ENCODE measurements at places on chromosomes 1 and 21.

- DNase-seq, result no peak
Measured at GRCh38 chr1:201463071-201463552, 5.9 kb downstream of the PHLDA3 start.

DNA sequence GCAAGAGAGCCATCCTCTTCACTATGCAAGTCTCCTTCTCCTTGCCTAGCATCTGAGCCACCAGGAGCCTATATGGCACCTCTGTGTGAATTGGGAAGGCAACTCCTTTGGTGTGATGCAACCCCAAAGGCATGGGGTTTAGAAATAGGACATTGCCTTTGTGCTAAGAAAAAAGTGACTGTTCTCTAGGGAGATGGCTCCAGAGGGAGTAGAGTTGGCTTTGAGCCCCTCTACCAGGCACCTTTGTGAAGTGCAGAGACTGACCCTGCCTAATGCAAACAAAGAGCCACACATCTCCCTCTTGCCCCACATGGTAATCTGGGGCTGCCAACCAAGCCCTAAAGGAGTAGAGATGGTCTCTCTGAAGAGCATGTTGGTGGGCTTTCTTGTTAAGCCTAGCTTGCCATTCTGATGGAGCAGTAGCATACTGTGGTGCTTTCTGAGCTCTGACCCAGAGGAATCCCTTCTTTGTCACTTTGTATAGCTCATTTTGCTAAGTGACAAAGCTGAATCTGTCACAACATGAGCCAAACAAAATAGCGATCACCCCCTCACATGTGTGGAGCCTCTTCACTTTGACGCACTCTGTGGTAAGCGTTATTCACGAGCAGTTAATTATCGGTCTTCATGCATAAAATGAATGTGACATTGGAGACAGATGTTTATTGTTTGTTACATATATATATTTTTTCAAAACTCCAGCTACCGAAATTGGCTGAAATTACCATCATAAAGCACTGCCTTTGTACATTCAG, 74.4 kb downstream of the RWDD3 start:
- no peak for DNase-seq

DNA sequence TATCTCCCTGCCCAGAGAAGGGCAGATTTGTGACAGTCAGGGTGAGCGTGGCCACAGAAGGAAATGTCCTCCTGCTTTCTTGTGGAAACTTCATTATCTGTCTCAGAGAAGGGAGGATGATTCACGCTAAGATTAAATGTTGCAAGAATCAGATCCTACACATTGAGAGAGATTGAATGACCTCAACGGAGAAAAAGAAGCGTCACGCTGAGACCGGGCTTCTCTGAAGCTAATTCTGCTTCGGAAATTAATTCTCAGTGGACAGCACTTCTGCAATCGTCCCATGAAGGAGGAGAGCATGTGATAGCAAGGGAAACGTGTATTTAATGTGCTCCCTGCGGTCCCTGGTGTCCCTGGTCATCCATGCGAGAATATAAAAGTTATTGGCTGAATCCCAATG, 19.8 kb upstream of the C1orf21 start:
- DNase-seq, result no peak

DNA sequence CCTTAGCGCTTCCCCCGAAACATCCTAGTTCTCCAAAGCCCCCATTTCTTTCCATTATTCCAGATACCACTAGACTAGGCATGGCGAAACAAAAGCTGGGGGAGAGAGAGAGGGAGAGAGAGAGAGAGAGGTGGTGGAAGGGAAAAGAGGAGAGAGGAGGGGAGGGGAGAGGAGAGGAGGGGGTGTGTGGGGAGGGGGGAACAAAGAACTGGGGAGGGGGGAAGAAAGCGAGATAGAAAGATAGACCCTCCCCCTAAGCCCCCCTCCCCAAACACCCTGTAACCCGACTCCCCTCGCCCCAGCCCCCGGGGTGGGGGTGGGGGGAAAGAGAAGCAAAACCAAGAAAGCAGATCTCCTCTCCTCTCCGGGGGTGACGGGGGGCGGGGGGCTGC, 352 bp downstream of the MEX3A start:
- no peak for DNase-seq

GRCh38 chr1:208461680-208462079, 217.5 kb upstream of the PLXNA2 start:
- no peak for DNase-seq

- no peak for DNase-seq
Measured at GRCh38 chr1:166808952-166809351, 30.3 kb upstream of the POGK start.

- DNase-seq, result peak; percentile 95
Measured at GRCh38 chr1:51898090-51898734, 19.7 kb upstream of the NRDC start.

- DNase-seq, result no peak
Measured at GRCh38 chr1:90726425-90726985, 9.4 kb upstream of the BARHL2 start.

- DNase-seq, result no peak
Measured at GRCh38 chr1:16321176-16321867, 31.0 kb downstream of the FBXO42 start.

- no peak for DNase-seq
Measured at GRCh38 chr21:21111309-21111920, 113.2 kb downstream of the NCAM2 start.

DNA sequence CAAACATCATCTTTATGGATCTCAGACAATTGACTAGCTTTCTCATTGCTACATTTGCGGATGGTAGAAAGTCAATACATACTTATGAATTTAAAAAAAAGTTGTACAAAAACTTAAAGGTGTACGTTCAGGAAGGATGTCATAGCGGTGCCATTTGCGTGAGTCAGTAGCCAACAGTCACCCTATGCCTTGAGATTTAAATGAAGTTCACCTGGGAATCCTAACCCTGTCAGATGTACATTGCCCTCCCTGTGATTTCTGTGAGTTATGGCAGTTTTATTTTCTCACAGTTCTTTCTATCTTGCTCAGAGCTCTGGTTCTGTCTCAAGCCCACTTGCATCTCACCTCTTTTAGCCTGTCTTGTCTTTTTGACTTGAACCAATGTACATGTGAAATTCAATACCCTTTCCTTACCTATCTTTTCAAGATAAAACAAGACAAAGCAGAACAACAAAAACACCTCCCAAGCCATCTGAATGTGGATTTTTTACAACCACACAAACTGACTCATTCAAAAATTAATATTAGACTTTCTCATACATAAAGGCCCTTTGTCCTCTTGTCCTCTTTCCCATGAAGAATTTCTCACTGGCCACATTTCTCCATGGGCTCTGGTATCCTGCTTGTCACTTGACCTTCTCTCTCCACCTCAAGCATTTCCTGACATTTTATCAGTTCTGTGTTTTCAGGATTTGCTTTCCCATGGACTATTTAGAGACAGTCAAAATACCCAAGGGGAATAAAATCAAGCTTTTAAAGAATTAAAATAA, 25.3 kb upstream of the ZNF697 start:
- no peak for DNase-seq

- DNase-seq, result no peak
Measured at GRCh38 chr1:23810818-23811540, 10.4 kb upstream of the GALE start.

DNA sequence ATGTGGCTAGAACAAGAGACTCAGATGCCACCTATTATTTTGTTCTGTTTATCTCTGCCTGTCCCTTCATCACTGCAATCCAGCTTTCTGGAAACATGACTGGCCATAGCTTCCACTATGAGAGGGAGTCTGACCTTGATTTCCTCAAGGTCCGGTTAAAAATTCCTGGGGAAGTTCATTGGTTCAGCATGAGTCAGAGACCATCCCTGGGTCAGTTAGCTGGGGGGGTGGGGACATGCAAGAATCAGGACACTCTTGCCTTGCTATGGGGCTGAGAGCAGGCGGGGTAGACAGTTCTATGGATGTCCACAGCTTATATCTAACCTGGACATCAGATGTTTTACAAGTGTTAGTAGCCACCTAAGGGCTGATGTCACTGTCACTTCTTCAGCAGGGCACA, 81.1 kb downstream of the TENT5C start:
- peak; percentile 52 for DNase-seq

GRCh38 chr1:222418654-222419053, 129.2 kb downstream of the HHIPL2 start:
- DNase-seq, result no peak

DNA sequence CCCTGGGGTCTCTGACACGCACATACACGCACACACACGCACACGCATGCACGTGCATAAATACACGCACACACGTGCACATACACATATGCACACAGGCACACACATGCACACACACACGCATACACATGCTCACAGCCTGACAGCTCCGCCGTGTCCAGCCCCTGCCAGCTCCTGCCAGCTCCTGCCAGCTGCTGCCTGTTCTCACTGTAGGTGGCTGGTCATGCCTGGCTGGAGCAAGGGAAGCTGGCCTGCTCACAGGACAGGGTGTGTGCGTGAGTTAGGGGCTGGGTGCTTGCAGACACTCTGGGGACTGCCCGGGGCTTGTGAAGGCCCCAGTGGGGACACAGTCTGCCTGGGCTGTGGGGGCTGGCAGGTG, 4.9 kb downstream of the PLCH2 start:
- no peak for DNase-seq

DNA sequence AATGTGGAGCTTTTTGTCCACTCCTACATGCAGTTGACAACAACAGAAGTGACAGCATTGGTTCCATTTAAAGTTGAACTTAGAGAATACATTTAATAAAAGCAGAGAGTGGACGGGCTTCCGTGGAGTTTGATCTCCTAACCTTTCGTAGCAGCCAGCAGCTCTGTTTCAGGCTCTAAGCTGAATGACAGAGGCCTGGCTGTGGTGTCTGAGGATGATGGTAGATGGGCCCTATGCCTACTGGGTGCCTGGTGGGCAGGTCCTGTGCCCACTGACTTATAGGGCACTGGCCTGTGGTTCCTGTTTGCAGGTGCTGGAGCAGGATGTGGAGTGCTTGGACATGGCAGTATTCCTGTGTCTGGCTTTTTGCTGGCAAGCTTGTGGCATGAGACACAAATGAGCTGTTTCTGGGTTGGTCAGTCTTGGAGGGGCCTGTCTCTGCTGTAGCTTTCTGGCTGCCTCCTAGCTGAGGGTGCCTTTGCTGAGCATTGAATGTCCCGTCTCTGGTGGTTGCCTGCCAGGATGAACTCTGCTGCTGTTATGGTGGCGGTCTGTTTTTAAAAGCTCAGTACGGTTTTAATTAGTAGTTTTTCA, 54.6 kb downstream of the PRDM2 start:
- DNase-seq, result no peak

GRCh38 chr1:29186252-29186651, 4.6 kb upstream of the SRSF4 start:
- DNase-seq, result no peak

DNA sequence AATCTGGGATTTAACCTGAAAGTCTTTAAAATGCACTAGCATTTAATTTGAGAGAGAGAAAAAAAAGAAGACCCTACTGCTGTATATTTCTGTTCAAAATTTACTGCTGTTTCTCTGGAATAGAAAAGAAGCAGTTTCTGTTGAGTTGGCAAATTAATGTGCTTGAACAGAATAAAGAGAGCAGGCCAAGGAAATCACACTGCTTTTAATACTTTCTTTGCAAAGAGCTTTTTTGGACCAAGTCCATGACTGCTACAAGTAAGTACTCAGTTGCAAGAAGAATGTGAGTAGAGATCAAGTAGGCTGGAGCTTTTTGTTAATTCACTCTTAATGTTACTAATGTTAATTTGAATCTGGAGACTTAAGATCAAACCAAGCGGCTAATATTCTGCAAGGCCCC, 336.2 kb upstream of the SGIP1 start:
- DNase-seq, result no peak

DNA sequence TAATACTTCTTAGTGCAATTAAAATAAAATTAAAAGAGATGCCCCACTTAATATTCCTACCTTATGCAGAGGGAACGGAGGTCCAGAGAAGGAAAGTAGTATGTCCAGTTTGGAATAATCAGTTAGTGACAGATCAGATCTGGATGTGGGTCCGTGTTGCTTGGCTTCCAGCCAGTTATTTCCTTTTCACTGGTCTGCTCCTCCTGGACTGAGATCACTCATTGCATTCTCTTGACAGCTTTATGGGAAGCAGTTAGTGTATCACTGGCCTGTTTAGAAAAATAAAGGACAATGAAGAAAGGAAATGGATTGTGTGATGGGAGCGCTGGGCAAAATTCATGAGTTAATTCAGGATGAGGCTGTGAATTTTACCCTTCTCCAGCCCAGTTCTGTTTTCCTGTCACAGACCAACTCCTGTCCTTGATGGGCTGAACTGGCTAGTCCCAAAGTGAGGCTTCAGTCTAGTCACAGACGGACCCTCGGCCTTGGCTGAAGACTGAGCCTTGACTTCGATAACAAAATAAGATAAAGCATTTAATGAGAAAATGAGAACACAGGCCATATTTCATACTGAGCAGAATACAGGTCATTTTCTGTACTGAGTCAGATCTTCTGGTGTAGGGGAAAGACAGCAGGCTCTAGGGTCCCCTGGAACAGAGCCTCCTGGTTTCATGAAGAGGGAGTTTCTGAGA, 85.2 kb upstream of the TRABD2B start:
- no peak for DNase-seq

GRCh38 chr21:17334484-17334883, 178.4 kb upstream of the CXADR start:
- DNase-seq, result no peak

DNA sequence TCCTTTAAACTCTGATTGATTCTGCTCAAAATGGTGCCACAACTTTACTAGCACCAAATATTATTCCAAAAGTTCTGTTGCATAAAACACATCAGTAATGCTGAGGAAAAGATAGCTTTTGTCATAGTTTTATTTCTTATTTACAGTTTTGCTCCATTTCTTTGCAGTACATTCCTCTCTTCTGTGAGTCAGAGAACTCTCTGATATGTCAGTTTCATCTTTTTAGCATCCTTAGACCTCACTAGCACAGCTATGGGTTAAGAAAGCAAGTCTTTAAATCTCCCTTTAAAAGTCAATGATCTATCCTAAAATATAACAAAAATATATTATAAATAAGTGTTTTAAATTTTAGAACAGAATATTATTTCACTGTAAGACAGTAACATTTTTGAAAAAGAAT, 356.6 kb upstream of the SNX7 start:
- no peak for DNase-seq

DNA sequence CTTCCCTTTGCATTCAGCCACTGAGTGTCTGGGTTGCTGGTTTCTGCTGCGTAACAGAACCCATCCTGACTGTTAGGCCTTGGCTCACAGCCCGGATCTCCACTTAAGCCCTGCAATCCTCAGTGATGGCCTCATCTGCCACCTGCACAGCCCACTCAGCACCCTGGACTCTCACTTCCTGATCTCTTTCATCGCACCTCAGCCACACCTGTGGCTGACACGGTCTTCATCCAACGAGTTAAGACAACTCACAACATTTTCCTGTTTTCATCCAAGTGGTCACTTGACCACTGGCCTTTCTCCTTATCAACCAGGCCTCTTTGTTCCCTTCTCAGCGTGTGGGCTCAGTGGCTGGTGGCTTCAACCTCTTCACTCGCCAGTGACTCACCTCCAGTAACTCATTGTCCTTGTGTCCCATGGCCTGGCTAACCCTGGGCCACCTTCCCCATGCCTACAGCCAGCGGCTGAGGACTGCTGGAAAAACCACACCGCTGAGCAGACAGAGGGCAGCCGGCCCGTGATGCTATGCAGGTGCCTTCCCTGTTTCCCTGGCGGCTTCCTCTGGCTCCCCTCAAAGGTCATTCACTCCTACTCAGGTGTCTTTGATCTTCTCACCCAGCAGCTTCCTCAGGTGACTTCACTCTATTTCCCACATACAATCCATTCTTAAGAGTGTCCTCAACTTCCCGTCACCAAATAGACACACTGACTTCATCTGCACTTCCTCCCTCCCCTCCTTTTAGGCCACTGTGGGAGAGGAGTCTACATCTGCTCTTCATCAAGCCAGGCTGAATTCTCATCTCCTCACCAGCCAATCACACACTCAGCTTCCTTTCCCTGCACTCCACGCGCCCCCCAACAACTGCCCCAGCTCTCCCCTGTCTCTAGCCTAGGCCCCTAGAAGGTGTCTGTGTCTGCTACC, 19.9 kb upstream of the EDN2 start:
- no peak for DNase-seq
